ENCODE measurements at places on chromosomes 2 and 18.
A peak's percentile ranks its signal among the peaks of the same experiment; 100 is the strongest.

- DNase-seq: no peak
Measured at GRCh38 chr18:37565977-37566478, 430 bp upstream of the CELF4 start.

- DNase-seq: no peak
Measured at GRCh38 chr18:27964811-27965210, 212.1 kb downstream of the CDH2 start.

DNA sequence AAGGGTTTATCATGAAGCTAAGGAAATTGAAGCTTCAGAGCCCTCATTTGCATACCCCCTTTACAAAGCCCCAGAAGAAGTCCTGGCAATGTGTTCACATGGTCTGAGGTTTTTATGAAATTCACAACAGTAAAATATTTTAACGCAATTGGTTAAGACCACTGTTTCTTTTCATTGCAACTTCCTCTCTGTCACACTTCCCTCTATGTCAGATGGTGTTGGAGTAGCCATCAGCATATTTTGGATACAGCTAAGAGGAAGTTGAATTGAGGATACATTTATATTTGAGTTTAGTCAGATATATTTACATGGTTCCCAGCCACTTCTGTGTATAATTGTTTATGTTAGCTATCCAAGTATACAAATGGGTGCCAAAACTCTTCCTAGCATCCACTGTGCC is 170.0 kb downstream of the TXNL1 start:
- no peak for DNase-seq

DNA sequence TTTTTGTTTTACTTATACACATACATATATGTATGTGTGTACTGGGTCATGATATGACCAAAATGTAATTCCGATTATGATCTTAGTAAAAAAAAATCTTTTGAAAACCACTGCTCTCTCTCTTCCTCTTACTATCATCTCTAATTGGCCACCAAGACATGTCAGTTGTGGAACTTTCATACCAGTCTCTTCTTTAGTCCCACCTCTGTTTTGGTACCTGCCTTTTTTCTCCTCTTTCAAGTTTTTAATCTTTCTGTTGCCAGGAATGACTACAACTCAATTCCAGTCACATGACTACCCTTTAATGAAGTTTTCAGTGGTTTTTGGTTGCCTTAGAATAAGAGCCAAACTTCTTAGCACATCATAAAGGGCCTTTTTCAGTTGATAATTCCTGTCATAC is 17.1 kb downstream of the RBM44 start:
- DNase-seq: no peak

GRCh38 chr2:44944102-44944951 is 2.8 kb downstream of the SIX3 start:
- no peak for DNase-seq

GRCh38 chr2:98805412-98806171 is 74.7 kb upstream of the MGAT4A start:
- DNase-seq: peak; percentile 15

- DNase-seq: no peak
Measured at GRCh38 chr2:224608104-224608503, 22.9 kb upstream of the CUL3 start.

- no peak for DNase-seq
Measured at GRCh38 chr2:40803900-40804299, 352.0 kb upstream of the SLC8A1 start.

- no peak for DNase-seq
Measured at GRCh38 chr2:196258407-196258806, 87.0 kb upstream of the STK17B start.

DNA sequence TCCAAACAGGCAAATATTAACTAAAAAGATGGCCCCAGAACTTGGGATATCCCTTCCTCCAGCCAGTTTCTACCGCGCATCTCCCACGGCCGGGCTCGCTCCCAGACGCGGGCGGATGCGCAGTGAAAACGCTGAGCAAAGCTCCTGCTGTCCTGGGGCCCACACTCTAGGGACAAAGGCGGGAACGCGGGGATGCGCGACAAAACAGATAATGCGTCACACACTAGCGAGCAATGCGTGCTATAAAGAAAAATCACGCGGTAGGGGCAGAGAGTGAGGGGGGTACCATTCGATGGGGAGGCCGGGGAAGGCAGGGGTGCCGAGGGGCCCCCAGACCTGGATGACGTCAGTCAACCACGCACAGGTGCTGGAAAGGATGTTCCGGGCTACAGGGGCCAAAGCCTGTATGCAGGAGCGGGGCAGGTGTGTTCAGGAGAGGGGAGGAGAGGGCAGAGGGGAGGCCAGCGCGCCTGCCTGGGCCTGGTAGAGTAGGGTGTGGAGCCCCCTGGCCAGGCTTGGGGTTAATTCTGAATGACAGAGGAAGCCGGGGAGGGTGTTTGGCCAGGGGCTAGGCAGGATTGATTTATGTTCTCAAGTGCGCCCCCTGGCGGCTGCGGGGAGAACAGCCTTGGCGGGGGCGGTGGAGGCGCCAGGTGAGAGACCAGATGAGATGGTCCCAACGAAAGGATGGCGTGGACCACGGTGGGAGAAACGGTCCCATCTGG is 14.9 kb upstream of the ITM2C start:
- DNase-seq: no peak

DNA sequence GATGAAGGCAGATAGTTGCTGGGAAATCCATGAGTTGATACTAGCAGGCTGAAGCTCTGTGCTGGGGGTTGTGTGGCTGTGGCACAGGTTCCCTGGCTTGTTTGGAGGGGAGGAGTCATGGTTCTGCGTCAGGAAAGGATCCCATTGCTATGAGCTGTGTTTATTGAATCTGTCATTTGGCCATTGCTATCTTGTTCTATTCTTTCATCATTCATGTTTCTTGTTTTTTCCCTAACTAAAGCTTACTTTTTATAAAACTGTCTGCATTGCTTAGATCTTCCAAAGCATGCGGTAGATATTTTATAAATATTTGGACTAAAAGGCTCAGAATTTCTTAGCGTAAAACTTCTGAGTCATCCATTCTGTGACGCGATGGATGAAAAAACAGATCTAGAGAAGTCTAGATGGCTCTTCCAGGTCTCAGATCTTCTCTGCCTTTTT is 335.3 kb downstream of the PTPRM start:
- no peak for DNase-seq

DNA sequence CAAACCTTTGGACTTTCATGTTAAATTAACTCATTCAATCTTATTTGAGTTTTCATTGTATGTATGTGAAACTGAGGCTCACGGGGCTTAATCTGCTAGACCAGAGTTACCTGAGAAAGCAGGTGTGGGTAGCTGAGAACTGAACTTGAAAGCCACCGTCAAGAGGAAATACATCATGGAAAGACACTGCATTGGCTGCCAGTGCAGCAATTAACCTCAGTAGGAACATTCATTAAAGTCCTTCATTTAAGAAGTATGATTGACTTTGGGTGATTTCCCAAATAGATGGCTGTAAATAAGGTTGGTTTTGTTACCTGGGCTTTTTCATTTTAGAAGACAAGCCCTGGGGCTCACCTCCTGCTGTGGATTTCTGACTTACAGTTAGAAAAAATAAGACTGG is 36.5 kb upstream of the MGAT5 start:
- DNase-seq: no peak

GRCh38 chr2:56971383-56971974 is 787.7 kb downstream of the CCDC85A start:
- no peak for DNase-seq

- no peak for DNase-seq
Measured at GRCh38 chr2:18842836-18843235, 253.5 kb upstream of the NT5C1B start.

- no peak for DNase-seq
Measured at GRCh38 chr18:12428923-12429322, 21.2 kb downstream of the PRELID3A start.

DNA sequence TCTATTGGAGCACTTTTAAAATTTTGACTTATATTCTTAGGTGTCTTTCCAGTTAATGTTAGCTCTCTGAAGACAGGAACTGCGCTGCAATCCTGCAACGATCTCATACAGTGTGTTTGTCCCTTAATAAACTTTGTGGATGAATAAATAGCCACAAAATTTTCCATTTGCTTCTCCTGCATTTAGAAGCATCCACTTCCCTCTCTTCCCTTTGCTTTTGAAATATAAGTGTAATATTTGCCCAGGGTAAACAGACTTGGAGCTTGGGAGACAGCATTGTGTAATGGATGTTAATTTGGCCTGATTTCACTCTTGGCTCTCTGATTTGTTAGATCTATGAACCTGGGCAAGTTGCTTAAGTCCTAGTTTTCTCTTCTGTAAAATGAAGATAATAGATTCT is 58.2 kb upstream of the CD28 start:
- DNase-seq: no peak

- no peak for DNase-seq
Measured at GRCh38 chr2:186891185-186891621, 42.2 kb upstream of the ZSWIM2 start.

- no peak for DNase-seq
Measured at GRCh38 chr2:65980531-65980930, 454.4 kb upstream of the MEIS1 start.

- DNase-seq: peak; percentile 69
Measured at GRCh38 chr2:212843409-212844199, 305.0 kb upstream of the ERBB4 start.

DNA sequence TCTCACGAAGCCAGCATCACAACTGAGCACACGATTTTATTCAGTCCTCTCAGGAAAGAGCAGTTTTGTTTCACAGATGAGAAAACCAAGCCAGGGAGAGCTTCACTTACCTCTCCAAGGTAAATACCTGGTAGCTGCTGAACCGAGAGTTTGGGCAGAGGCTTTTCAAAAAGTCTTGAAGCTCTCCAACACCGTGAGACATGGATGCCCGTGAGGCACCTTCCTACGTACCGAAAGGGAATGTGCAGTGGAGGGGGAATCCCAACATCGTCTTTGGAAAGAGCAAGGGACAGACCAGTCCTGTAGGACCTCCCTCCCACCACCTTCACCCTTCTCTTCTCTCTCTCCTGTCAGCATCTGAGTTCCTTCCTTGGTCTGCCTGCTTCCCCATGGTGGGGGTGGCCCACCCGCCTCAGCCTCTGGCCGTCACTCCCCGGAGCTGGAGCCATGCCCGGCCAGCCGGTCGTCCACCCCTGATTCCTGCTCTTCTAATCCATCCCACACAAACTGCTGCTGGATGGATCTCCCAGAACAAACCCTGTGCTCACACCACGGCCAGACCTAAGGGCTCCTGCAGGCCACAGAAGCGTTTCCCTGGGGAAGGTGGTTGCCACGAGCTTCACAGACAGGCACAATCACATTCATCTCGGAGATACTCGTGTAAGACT is 97.3 kb upstream of the SNTG2 start:
- DNase-seq: no peak

GRCh38 chr18:12744103-12744502 is 41.3 kb downstream of the PSMG2 start:
- peak; percentile 63 for DNase-seq

DNA sequence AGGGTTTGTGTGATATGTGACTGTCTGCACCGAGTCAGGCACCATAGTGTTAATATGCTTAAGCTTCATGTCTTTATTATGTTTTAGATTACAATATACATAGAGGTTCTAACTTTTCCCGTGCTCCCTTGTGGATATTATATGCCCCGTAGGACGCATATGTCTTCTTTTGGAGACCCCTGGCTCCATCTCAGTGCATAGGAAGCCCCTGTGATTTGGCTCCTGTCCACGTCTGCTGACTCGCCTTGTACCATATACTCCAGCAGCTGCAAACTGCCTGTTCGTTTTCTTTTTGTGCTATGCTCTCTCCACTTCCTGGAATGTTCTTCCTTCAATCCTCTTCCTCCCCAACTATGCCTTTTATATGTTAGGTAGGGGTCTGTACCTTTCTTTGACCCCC is 110.9 kb downstream of the PTRHD1 start:
- no peak for DNase-seq

- no peak for DNase-seq
Measured at GRCh38 chr2:229081411-229081810, 189.7 kb downstream of the PID1 start.

- no peak for DNase-seq
Measured at GRCh38 chr2:11071211-11071610, 84.1 kb upstream of the SLC66A3 start.

GRCh38 chr2:67216103-67216502 is 181.0 kb upstream of the ETAA1 start:
- DNase-seq: no peak
